ENCODE measurements at places on chromosomes 5 and 9.

GRCh38 chr5:156534906-156535485 lies 208.0 kb downstream of the SGCD start:
- DNase-seq, result no peak

- no peak for DNase-seq
These were observed 9.2 kb downstream of the POMT1 start for GRCh38 chr9:131511880-131512279.

DNA sequence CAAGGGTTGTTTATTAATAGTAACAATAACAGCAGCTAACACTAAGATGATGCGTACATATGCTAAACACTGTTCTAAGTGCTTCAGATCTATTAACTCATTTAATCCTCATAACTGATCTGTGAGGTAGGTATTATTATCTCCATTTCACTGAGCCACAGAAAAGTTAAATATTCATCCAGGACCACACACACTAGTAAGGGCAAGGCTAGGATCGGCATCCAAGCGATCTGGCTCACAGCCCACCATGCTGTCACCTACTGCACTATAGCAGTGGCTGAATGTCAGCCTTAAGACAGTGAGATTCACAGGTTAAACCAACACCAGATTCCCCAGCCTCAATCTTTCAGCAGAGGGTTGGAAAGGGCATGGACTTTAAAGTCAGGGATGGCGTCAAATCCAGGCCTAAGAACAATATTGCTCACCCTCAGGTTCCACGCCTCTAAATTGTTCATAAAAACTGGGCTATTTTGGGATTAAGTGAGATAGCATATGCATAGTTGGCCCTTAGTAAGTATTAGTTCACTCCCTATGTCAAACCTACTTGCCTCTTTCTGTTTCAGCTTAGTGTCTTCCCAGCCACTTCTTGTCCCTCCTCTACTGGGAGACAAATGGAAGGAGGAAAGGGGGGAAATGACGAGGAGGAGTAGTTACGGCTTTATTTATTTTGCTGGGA lies 150.8 kb downstream of the MAPKAP1 start:
- DNase-seq, result no peak

DNA sequence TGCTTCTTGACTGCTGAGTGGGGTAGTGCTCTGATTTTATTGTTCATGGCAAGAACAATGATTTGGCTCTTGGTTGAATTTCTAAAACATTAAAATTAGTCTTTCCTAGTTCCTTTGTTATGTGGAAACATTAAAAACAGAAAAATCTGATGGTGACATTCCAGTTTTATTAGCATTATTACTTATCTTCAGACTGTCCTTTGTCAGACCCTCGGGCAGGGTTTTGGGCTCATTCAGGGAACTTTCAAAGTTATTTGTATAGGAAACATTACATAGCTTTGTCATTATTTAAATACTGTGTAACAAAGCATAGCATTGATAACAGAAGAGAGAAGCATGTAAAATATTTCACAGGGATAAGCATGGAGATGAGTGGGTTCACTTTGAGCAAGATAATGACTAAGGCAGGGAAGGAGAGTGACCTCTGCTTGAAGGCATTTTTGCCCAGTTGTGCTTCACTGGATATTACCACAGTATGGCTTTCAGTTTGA lies 119.9 kb downstream of the KDM4C start:
- no peak for DNase-seq

- DNase-seq, result no peak
These were observed 75.6 kb downstream of the NTNG2 start for GRCh38 chr9:132237481-132237880.

GRCh38 chr5:51214746-51215145 lies 168.5 kb upstream of the ISL1 start:
- DNase-seq, result no peak
